ENCODE measurements at places on chromosomes 2 and 18. TPM values are rescaled to one million over a fixed set of nuclear protein-coding genes. Genes with fewer than 3 reads are reported as not detected.

DNA sequence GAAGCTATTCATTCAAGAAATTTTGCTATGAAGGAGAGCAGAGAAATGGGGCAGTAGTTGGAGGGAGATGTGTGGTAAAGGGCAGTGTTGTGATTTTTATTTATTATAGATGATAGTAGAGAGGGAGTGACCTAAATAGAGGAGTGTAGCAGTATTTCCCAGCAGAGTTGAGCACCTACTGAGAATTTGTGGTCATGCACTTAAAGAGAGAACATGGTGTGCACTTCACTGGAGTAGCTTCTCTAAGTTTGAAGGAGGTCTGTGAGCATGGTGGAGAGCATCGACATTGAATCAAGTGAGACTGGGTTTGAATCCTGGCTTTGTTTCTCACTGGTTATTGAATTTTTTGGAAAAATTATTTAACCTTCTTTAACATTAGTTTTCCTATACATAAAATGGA is 129.2 kb downstream of the AQP4 start:
- peaks cover 11% of the 10 kb centered on the region for H3K4me1 ChIP-seq
- peaks cover 15% of the 10 kb centered on the region for H3K36me3 ChIP-seq
- no peak for DNase-seq
- H3K4me3 ChIP-seq: no peak overlapping the region
- peaks cover 5% of the 10 kb centered on the region for H3K27me3 ChIP-seq
- no peak overlapping the region for H3K27ac ChIP-seq

DNA sequence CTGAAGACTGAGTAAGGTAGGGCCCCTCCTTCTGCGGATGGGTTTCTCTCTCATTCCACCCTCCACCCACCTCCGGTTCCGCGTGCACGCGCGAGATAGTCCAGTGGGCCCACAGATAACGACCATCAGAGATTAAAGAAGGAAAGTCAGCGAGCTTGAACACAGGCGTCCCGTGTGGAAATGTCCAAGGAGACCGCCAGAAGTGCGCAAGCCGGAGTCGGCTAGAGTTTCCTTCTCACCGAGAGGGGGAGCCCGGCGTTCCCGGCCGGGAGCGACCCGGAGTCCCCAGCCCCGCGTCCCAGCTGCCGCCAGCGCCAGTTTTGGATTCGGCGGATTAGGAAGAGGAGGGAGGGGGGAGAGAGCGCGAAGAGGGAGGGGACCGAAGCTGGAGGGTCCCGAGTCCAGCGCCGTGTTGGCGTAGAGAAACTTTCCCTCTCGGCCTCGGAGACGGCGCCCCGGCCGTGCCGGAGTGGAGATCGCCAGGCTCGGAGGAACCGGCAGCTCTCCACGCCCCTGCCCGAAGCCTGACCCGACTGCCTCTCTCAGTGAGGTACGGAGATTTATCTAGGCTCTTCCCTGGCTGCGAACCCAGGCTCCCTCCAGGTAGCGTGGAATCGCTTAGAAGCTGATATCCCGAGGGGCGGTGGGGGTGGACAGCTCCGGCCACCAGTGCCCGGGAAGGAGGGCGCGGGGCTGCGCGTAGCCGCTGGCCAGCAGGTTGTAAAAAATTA is at the start of gene GULP1:
Gene GULP1 (plus strand): TSS at position 258 of the 731 bp plus-strand sequence. CDS start 185,829 bp downstream, outside the sequence.
- H3K4me1 ChIP-seq: peaks cover 41% of the 10 kb centered on the region
- peak within 1 kb of the TSS; percentile 94 for H3K27ac ChIP-seq
- peak within 1 kb of the TSS; percentile 89 for H3K4me3 ChIP-seq
- H3K36me3 ChIP-seq: peaks cover 12% of the 10 kb centered on the region

- no peak for DNase-seq
- H3K27ac ChIP-seq: no peak overlapping the region
These were observed 34.4 kb downstream of the VPS54 start for GRCh38 chr2:63984606-63985359.

GRCh38 chr2:184679219-184680018 is 81.1 kb downstream of the ZNF804A start:
- H3K27me3 ChIP-seq: no peaks in the 10 kb centered on the region
- H3K4me3 ChIP-seq: no peak overlapping the region

DNA sequence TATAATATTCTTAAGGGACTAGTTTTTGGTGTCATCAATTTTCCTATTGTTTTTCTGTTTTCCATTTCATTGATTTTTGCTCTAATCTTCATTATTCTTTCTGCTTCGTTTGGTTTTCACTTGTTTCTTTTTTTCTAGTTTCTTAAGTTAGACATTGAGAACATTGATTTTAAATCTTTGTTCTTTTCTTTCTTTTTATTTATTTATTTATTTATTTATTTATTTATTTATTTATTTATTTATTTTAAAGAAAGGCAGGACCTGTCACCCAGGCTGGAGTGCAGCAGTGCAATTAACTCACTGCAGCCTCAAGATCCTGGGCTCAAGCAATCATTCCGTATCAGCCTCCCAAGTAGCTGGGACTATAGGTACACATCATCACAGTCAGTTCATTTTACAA is 7.0 kb upstream of the FMNL2 start:
- no peak overlapping the region for H3K27ac ChIP-seq
- no peaks in the 10 kb centered on the region for H3K36me3 ChIP-seq
- no peaks in the 10 kb centered on the region for H3K27me3 ChIP-seq
- no peak overlapping the region for H3K4me3 ChIP-seq

GRCh38 chr18:13366962-13367892 is 148.7 kb downstream of the LDLRAD4 start:
- no peak overlapping the region for H3K4me3 ChIP-seq
- no peaks in the 10 kb centered on the region for H3K27me3 ChIP-seq
- no peak overlapping the region for H3K27ac ChIP-seq

GRCh38 chr2:66306483-66306882 is 128.4 kb upstream of the MEIS1 start:
- DNase-seq: no peak
- no peaks in the 10 kb centered on the region for H3K27me3 ChIP-seq
- H3K27ac ChIP-seq: no peak overlapping the region
- no peak overlapping the region for H3K4me3 ChIP-seq

The CIB4 gene
- total RNA-seq: not detected
